ENCODE measurements at places on chromosomes 5 and 9.

GRCh38 chr5:101991486-101991885 lies 304.6 kb downstream of the SLCO4C1 start:
- no peak for DNase-seq

- no peak for DNase-seq
These were observed 84.8 kb downstream of the CAMK4 start for GRCh38 chr5:111308951-111309350.

GRCh38 chr9:116701940-116702642 lies 15.0 kb downstream of the TRIM32 start:
- no peak for DNase-seq

GRCh38 chr9:115063058-115063845 lies 54.7 kb downstream of the TNC start:
- no peak for DNase-seq

- no peak for DNase-seq
These were observed 110.1 kb upstream of the MOCS2 start for GRCh38 chr5:53219610-53220009.

- no peak for DNase-seq
These were observed 93.6 kb downstream of the TTLL11 start for GRCh38 chr9:121999556-121999955.

DNA sequence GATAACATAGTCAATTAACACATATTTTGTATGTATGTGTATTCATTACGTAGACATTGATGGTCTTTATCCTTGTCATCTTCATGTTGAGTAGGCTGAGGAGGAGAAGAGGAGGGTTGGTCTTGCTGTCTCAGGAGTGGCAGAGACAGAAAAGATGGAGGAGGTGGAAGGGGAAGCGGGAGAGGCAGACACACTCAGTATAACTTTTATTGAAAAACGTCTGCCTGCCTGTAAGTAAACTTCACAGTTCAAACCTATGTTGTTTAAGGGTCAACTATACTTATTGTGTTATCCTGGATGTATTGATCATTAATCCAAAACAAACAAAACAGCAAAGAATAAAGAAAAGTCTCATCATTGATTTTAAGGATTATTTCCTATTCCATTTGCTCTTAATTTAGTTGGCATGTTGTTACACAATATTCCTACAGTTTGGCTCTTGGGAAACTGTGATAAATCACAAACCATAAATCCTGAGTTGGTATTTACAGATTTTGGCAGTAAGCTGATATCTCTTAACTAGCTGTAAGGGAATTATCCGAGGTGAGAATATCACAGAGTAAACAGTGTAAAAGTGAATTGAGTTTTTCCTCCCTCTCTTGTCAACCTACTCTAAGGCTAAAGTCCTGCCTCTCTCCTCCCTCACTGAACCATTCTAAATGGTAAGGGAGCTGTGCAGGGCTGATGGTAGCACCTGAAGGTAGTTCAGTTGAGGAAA lies 487.2 kb downstream of the SPATA31D1 start:
- no peak for DNase-seq

GRCh38 chr9:33661176-33661575 lies 134.2 kb upstream of the PRSS3 start:
- DNase-seq, result no peak

All from stimulated activated CD8-positive, alpha-beta memory T cell treated with anti-CD3 and anti-CD28 coated beads, Interleukin-12 subunit alpha, Interleukin-12 subunit beta, amount 100 ng/mL, for 1 hour (primary cell).